Hepatic stellate cell (primary cell): ENCODE measurements at places on chromosomes 12 and 14.

DNA sequence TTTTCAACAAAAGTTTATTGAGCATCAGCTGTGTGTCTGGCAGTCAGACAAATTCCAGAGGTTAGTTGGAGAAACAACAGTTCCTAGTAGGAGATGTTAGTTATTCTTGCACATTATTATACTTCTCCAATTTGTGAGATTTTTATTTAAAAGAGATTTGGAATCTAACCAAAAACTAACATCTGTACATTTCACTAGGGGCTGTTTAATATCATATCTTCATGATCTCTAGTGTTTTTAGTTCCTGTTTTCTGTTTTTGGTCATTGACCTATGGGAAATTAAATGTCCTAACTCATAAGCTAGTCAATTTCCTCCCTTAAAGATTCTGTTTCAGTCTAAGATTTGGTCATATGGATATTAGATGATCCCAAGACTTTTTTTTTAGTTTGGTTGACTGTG, 34.1 kb upstream of the KLHDC2 start:
- no peak for DNase-seq

- peak; percentile 62 for DNase-seq
Observed at GRCh38 chr12:65335021-65335714, 56.7 kb downstream of the MSRB3 start.

- DNase-seq: no peak
Observed at GRCh38 chr14:96464136-96464535, 38.0 kb upstream of the PAPOLA start.

DNA sequence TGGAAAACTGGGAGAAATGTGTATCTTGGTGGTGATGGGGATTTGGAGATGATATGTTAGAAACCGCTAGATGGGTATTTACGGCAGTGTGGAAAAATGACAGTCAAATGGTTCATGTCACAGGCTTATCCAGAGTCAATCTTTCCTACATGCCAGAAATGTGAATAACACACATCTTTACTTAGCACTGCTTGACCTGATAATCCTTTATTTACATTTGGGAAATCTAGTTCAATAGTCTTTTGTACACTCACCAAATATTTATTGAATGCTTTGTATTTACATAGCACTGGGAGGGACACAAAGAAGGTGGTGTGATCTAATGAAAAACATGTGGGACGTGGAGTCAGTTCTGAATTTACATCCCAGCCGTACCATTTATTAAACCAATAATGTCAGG, 208.2 kb downstream of the DIO2 start:
- no peak for DNase-seq

DNA sequence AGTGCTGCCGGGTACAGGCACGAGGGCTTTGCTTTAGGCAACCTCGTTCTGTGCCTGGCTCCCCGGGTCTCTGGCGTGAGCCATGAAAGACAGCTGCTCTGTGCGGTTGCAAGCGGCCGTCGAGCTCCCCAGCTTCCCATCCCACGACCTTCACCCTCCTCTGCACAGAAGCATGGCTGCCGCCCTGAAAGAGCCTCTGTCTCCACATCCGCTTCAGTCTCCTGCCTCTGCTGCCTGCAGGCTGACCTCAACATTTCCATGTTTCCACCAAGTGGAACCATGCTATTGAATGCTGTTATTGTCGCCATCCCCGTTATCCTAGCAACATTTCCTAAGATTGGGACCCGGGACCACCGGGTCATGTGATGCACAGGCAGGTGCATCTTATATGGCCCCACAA, 57.1 kb downstream of the KDM2B start:
- DNase-seq: no peak

DNA sequence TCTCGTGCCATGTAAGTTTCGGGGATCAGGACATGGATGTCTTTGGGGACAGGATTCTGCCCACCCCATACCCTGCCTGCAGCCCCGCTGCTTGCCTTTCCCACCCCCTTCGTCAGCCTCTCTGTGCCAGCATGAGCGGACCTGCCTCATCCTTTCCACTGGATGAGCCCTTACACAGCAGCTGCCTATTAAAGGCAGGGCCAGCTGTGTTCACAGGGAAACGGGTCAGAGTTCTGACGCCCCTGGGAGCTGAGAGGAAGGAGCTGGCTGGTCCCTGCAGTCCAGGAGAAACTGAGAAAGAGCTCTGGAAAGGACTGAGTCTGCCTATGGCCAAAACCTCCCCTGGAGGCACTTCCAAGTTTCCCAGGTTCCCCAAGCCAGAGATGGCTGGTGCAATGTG, 83.5 kb upstream of the NCOR2 start:
- no peak for DNase-seq

DNA sequence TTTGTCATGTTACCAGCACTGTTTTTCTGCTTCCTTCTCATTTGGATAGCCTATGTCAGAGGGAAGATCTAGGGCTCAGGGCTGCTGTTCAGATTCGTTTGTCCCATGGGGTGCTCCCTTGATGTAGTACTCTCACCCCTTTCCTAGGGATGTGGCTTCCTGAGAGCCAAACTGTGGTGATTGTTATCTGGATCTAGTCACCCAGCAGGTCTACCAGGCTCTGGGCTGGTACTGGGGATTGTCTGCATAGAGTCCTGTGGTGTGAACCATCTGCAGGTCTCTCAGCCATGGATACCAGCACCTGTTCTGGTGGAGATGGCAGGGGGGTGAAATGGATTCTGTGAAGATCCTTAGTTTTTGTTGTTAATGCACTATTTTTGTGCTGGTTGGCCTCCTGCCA, 5.5 kb upstream of the SERPINA11 start:
- no peak for DNase-seq

DNA sequence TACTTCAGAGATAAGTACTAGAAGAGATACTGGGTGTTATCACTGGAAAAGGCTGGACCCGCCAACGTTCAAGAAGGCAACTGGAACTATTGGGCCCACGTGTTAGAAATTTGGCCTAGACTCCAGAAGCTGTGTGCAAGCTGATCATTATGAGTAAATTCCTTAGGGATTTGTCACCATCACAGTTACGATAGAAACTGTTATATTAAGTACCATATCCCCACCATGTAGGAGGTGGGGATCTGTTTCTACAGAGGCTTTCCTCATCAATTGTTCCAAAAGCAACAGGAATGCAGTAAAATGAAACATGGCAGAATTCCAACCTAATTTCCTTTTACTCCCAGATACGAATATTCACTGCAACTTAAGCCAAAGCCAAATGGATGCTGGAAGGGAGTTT, 170.7 kb downstream of the NOVA1 start:
- DNase-seq: no peak

DNA sequence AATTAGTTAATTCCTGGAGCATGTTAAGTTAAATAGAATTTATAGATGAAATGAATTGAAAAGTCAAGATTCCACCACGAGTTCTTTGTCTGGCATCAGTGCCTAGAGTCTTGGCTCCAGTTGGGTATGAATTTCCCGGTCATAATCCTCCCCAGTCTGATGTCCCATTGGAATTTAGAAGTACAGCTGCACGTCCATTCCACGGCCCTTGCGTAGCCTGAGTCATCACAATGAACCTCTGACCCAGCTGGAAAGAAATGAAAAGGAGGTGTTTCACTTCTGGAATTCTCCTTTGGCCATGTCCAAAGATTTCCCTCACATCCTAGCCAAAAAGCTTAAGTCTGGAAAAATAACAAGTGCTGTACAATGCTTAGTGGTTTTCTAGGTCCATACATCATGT, 122.7 kb downstream of the KICS2 start:
- peak; percentile 52 for DNase-seq

DNA sequence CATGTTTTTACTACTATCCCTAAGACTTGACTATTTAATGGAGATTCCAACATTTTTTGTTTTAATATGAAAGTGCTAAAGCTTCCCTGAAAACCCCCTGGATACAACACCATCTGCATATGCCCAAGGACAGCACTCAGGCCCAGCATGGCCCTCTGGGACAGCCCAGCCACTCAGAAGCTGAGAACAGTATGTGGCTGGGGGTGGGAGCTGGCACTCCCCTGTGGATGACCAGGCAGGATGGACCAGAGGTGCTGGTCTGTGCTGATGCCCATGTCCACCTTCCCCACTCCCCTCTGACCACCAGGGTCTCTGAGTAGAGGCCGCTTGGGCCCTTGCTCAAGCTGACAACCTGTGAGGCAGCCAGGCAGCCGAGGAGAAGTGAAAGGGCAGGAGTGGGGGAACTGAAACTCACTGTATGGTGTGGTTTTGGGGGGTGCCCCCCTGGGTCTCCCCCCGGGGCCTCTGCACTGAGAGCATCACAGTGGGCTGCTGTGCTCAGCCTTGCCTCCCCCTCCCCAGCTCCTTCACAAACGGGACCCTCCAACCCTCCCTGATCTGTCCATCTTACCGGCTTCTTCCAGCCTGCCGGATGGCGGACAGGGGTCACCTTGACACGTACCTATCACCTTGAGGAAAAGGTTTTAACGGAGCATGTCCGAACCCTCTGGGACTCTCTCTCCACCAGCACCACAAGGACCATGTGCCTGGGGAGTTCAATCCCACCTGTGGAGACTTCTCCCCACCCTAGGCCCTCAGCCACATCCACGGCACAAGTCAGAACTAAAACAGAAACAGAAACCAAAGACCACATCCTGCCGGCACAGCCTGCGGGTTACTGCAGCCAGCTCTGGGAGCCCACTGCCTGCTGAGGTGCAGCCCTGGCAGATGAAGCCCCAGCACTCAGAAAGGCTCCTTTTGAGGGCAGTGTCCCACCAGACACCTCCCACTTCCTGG, at the start of gene TMEM229B:
TSS of gene TMEM229B (minus strand) at position 785 of the 957 bp plus-strand sequence. CDS start 14,798 bp downstream, outside the sequence.
- peak; percentile 84 for DNase-seq
